ENCODE measurements at places on chromosomes 5 and 9.

- no peak for DNase-seq
Measured at GRCh38 chr5:2135833-2136232, 253.1 kb upstream of the IRX4 start.

DNA sequence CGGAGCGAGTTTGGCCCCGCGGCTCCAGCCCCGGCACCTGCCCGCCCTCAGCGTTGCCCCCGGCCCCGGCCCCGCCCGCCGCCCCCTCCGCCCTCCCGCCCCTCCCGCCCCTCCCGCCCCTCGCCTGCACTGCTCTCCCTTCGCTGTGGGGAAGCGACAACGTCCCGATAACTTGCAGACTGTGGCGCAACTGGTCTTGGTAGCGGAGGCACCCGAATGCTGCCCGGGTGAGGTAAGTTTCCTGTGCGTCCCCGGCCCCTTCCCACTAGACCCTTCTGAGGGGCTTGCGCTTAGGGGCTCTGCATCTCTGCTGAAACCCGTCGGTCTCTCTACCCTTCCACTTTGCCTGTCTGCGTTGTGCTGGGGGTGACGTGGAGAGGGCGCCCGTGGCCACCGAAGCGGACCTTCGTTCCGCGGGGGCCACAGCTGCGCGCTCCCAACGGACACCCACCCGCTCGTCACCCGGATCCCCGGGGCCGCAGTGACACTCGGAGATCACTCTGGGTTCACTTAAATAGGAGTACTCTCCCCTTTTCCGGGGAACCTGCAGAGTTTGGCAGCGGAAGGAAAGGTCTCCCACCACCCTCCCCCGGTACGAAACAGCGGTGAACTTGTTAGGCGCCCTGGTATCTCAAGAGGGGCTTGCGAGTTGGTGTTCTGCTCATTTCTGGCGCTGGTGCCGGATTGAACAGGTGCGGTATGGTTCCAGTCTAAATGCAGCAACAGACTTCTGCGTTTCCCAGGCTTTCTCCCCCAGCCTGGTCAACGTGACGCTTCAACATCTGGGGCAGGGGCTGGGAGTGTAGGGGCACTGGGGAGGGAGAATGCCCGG is 707 bp downstream of the PIP5K1B start:
- DNase-seq, result no peak

- DNase-seq, result no peak
Measured at GRCh38 chr5:88886252-88886651, 3.3 kb upstream of the MEF2C start.

DNA sequence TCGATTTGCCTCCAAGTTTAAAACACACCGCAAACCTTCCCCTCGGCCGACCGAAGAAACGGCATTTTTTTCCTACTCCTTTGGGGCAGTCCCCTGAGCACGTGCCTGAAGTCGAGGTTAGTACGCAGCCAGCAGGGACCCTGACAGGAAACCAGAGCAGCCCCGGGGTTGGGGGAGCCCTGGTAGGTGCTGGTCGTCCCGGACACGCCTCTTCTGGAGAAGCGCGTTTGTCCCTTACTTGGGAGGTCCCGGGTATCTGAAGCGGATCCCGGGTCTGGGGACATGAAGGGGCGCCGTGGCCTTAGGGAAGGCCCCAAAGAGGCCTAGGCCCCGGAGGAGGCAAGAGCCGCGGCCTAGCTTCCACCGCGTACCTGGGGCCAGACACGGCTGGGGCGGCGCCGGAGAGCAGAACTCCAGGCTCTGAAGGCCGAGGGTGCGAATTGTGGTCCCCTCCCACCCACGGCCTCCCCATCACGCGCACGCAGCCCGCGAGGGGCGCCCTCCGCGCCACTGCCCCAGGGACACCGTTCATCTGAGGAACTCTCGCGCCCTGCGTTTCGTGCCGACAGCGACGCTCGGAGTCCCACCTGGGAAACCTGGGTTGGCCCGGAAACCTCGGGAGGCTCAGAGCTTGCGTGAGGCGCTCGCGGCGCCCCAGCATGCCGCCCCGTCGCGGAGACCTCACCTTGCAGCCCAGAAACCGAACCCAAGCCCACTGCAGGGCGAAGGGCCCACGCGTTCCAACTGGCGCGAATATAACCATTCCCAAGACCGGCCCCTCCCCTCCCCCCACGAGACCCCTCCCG is 10.4 kb downstream of the OTP start:
- DNase-seq, result no peak

DNA sequence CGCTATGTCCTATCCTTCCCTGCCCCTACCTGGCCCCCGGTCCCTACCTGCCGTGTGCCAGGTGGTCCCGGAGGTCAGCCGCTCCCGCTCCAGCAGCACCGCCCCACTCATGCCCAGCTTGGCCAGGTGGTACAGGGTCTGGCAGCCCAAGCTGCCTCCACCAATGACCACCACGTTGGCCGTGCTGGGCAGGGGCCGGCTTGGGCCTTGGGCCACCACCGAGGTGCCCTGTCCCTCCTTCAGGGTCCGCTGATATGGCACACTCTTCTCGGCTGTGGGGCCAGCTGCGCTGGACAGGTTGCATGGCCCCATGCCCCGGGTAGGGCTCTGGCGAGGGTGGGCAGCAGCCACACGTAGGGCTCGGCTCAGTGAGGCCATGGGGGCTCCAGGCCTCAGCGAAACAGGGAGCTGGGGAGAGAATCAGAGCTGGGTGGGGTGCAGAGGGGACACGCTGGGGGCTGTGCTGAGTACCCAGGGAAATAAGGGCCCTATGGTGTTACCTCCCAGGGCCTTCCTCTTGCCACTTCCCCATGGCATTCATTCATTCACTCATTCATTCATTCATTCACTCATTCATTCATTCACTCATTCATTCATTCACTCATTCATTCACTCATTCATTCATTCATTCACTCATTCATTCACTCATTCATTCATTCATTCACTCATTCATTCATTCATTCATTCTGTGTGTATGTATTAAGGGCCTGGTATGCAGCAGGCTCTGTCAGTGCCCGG is 4.2 kb downstream of the SARDH start:
- peak; percentile 34 for DNase-seq

DNA sequence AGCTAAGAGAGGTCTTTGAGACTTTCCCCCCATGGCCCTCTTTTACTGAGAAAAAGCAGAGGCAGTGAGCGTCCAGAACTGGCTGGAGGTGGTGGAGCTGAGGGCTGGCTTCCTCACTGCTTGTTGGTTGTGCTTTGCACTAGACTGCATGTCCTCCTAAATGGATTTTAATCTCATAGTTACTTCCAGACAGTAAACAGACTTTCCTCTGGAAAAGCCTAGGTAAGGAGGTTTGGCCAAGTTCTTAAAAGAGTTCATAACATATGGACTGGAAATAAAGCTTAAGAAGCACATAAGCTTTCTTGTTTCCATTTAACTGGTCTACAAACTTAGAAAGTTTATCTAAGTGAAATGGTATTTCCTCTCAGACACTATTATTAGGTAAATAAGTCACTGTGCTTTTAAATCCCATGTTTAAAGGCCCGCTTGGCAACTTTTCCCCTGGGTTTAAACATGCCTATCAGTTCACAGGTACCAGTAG is 2.0 kb downstream of the ASPN start:
- peak; percentile 28 for DNase-seq

DNA sequence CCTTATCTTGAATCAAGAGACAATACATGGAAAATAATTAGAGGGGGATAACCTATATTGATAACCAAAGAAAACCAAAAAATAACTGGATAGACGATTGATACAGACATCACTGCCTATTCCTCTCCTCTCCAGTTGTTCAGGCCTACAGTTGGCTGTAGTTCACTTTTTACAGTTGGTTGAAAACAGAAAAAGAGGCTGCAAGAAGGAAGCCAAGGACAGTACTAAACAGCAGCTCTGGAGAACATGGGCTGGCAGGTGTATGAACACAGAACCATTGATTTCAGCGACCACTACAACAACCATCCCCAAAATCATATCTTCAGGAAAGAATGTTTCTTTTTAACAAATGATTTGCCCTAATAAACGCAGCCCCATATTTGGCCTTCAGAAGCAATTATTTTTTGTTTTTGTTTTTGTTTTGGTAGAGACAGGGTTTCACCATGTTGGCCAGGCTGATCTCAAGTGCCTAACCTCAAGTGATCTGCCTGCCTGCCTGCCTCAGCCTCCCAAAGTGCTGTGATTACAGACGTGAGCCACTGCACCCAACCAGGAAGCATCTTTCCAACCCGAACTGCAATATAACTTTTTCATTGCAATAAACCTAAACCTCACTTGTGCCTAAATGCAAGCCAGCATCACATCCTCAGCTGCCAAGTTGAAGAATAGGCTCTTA is 64.3 kb downstream of the MLLT3 start:
- no peak for DNase-seq

- peak; percentile 78 for DNase-seq
Measured at GRCh38 chr9:36728651-36729520, 156.2 kb downstream of the MELK start.

DNA sequence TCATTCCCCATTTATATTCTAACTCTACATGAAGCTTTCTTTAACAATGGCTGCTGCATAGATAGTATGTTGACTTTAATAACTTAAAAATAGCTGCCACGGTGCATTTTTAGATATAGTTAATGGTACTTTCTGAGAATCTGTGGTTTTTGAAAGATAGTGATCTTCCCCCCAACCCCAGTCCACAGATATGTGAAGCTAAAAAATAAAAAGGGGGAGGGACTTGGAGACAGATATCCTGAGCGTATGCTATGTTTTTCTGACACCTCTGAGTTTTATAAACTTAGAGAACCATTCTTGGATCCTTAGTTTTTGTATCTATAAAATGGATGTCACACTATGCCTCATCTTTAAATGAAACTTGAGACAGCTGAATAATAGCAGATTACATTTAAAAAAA is 120.5 kb downstream of the SNX18 start:
- DNase-seq, result no peak

GRCh38 chr5:33240558-33240957 is 200.2 kb upstream of the TARS1 start:
- DNase-seq, result no peak

- peak; percentile 90 for DNase-seq
Measured at GRCh38 chr5:132410451-132411303, 41.2 kb downstream of the SLC22A5 start.

All from SJSA1 (cell line).